ENCODE measurements at places on chromosomes 11 and 22.

DNA sequence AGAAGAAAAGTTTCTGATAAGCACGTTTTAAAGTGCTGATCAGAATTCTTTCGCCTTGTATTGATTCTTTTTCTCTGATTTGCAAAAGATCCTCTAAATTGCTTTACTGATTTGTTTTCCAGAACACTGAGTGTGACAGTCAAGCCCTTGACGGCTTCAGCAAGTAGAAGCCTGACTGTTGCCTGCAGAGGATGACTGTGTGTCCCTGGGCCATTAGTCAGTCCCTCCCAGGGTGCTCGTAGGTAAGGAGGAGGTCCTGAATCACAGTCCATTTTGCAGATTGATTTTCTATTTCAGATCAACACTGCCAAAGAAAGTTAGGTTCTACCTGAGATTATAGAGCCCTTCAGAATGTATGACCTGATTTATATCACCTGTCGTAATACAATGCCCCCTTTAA lies 38.6 kb upstream of the POGLUT3 start:
- no peak for DNase-seq

- DNase-seq, result no peak
These were observed 46.1 kb upstream of the BLID start for GRCh38 chr11:122162095-122162494.

DNA sequence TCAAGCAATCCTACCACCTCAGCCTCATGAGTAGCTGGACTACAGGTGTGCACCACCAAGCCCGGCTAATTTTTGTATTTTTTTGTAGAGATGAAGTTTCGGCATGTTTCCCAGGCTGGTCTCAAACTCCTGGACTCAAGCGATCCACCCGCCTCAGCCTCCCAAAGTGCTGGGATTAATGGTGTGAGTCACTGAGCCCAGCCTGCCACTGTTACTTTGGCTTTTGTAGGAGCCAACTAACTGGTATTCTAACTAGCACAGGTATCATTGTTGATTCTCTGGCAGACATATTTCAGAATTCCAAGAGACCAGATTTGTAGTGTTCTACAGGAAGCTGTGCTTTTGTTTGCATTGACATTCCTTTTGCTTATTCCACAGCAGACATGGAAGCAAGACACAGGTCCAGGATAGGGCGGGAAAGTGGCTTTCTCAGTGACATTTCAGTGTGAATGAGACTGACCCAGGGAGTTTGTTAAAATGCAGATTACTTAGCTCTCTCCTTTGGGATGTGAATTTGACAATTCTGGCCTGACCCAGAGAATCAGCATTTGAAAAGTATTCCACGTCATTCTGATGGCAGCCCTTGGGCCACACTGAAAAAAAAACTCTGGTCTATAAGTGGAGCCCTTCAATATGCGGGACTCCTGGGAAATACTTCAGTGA lies 52.2 kb upstream of the PAX6 start:
- no peak for DNase-seq

GRCh38 chr11:72443016-72443415 lies 8.7 kb upstream of the CLPB start:
- DNase-seq, result no peak

GRCh38 chr22:25025491-25026400 lies 73.2 kb downstream of the KIAA1671 start:
- no peak for DNase-seq

DNA sequence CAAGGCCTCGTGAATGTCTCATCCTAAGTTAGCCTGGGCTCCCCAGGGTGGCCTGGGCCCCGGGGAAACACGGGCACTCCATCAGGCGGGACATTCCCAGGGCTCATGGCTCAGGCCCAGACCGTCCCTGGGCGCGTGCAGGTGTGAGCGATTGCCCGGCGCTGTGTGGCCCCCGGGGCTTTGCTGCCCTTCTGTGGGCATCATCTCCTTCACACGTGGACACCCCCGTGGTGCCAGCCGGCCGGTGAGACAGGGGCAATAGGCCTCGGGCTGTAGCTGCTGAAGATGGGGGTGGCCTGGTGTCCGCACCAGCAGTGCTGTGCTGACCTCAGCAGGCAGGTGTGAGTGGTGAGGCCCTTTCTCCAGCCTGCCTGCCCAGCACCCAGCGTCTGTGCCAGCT lies 4.6 kb upstream of the SELENOO start:
- DNase-seq, result no peak

DNA sequence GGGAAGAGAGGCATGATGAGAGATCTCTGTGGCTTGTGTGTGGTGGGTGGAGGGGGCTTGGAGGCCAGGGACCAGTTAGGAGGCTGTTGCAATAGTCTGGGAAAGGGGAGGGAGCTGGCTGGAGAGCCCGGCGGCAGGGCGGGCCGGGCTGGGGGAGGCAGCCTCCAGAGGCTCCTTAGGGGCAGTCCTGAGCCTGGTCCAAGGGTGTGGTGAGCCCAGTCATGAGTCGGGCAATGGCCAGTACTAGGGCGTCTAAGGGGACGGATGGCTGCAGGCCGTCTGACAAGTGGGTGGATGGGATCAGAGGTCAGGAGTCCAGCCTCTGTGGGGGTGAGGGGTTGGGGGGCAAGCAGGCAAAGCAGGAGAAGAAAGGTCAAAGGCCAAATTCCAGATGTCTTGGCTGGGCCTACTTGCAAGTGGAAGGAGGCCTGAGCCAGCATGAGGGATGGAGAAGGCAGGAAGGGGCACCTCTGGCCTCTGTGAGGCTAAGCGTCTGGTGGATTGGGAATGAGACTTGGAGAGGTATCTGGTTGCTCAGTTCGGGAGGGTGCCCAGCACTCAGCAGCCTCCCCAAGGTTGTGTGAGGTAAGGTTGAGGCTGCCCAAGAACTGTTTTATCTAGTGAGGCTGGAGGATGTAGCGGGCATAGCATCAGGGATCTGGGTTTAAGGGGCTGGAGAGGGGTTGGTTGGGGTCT lies 6.0 kb upstream of the CD248 start:
- DNase-seq, result no peak

GRCh38 chr11:17735818-17736578 lies 1.4 kb downstream of the KCNC1 start:
- no peak for DNase-seq

- no peak for DNase-seq
These were observed 1032.8 kb upstream of the RAG2 start for GRCh38 chr11:37630866-37631265.
